ENCODE measurements at places on chromosomes 16 and 17.

GRCh38 chr16:2501946-2502895 is 11.5 kb upstream of the ATP6V0C start:
- no peak for DNase-seq

- DNase-seq, result peak; percentile 50
These were observed 174.8 kb downstream of the PRKCB start for GRCh38 chr16:24010440-24011089.

GRCh38 chr17:7293816-7294613 is 424 bp downstream of the YBX2 start:
- DNase-seq, result no peak

DNA sequence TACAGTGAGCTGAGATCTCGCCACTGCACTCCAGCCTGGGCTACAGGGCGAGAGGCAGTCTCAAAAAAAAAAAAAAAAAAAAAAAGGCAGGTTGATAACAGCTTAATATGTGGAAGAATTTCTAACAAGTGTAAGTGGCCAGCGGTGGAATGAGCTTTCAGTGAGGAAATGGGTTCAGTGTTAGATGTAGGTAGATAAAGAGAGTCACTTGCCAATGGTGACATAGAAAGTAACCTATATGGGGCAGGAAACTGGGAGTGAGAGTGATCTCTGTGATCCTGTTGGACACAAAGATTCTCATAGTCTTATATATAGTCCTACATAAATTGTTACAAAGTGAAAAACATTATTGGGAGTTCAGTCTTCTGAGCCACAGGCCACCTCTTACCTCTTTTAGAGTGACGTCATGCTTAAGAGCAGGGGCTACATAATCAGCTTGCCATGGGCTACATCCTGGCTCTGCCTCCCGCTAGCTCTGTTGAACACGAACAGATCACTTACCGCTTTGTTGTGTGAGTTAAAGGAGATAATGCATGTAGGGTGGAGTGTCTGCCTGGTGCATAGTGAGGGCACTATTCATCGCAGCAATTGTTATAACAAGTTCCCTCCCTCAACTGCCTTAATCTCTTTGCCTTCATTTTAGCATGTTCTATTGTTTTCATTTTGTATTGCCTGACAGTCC is 110.2 kb upstream of the ELAC2 start:
- DNase-seq, result no peak

DNA sequence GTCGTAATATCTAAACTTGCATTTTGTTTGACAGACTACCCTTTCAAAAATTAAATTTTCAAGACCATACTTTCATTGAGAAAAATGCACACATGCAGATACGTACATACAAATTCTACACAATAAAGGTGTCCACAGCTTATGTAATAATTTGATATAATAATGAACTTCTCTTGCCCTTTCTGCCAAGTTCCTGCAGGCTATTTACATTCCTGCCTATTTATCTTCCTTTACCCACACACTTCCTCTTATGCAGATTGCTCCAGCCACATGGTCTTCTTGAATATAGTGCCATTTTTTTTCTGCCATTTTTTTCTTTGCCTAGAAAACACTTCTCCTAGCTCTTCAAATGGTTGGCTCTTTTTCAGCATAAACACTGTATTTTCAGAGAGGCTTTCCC is 826.9 kb upstream of the CDH8 start:
- no peak for DNase-seq

DNA sequence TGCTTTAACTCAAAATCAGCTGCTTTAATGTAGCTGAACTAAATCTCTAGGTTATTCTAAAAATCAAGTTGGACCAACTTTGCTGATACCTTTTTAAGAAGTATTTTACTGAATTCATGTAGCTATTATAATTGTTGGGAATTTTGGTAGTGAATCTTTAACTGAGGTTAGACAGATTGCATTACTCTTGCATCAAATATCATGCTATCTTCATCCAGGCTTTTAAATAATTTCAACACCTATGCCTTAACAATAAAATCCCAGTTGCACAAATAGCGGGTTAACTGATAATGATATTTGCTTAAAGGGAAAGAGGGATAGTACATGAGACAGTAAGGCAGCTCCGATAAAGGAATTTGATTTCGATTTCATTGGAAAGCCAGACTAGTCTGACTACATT is 241.3 kb upstream of the TBX2 start:
- no peak for DNase-seq

DNA sequence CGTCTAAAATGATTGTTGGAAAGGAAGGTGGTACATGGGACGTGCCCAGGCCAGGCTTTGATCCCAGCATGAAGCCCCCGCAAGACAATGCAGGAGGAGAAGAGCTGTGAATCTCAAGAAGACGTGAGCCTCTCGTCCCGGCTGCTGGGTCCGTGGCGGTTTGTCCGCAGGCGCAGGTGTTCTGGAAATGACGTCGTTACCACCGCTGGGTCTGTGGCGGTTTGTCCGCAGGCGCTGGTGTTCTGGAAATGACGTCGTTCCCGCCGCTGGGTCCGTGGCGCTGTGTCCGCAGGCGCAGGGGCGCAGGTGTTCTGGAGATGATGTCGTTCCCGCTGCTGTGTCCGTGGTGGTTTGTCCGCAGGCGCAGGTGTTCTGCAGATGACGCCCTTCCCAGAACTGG is 14.1 kb downstream of the SPG7 start:
- no peak for DNase-seq

GRCh38 chr16:89828870-89829629 is 775 bp downstream of the SPIRE2 start:
- no peak for DNase-seq

DNA sequence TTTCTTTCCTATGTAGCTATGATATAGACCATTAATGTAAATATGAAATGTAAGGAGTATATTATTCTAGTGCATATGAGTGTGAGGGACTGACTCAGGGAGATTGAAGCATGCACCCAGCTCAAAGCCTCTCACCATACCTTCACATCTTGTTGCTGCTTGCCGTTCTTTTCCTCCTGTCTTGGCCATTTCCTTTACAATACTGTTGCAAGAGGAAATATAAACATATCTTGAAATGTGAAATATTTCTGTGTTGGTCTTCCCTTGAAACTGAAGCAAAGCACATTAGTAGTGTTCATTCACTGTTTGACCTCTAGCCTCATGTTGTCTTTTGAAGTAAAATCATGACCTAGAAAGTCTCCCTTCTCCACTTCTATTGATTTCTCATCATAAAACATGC is 46.6 kb downstream of the PHKB start:
- no peak for DNase-seq

GRCh38 chr17:72599891-72600290 is 479.1 kb downstream of the SOX9 start:
- DNase-seq, result no peak

GRCh38 chr17:40901981-40902474 is 17.0 kb upstream of the KRT20 start:
- DNase-seq, result no peak

- DNase-seq, result no peak
These were observed 13.4 kb downstream of the RBBP6 start for GRCh38 chr16:24552705-24553246.

- no peak for DNase-seq
These were observed 583 bp downstream of the ATXN2L start for GRCh38 chr16:28823291-28823872.

GRCh38 chr17:39761861-39762496 is 24.2 kb downstream of the GRB7 start:
- DNase-seq, result no peak

DNA sequence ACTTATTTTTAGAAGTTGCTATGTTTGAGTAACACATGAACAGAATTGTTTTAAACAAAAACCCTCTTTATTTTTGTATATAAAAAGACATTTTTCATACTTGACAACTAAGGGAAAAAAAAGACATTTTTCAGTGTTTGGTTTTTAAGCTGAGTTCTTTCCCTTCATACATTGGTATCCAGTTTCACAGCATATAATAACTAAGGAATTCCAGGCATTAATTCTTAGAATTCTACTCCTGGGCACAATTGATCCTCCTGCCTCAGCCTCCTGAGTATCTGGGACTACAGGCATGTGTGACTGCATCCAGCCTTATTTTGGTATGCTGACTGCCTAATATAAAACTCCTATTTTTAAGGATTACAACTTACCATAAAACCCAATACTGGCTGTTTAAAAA is 8.4 kb downstream of the FBXO47 start:
- no peak for DNase-seq

GRCh38 chr16:76946879-76947278 is 244.1 kb upstream of the MON1B start:
- no peak for DNase-seq

- DNase-seq, result no peak
These were observed 11.1 kb downstream of the CANT1 start for GRCh38 chr17:78998311-78999055.

GRCh38 chr17:58227733-58228132 is 8.7 kb upstream of the MKS1 start:
- DNase-seq, result no peak

- no peak for DNase-seq
These were observed 91.2 kb downstream of the GNAO1 start for GRCh38 chr16:56282451-56282850.

GRCh38 chr17:81221842-81222619 is 734 bp downstream of the CEP131 start:
- DNase-seq, result no peak

GRCh38 chr17:55446581-55447205 is 25.1 kb upstream of the MMD start:
- no peak for DNase-seq

DNA sequence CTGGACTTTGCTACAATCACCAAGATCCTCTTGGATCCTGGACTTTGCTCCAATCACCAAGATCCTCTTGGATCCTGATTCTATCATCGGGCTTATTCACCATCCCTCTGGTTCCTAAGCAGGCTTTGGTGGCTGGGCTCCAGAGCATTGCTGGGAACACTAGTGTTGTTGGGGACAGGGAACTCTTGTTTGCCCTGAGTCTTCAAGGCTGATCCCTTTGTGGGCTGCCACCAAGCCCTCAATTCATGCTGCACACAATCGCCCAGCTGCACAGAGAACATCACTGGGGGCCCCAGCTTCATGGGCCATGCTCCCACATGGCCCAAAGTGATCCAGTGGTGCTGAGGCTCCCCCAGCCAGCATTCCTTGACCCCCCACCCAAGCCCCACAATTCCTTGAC is 88.3 kb downstream of the TMEM132E start:
- no peak for DNase-seq

DNA sequence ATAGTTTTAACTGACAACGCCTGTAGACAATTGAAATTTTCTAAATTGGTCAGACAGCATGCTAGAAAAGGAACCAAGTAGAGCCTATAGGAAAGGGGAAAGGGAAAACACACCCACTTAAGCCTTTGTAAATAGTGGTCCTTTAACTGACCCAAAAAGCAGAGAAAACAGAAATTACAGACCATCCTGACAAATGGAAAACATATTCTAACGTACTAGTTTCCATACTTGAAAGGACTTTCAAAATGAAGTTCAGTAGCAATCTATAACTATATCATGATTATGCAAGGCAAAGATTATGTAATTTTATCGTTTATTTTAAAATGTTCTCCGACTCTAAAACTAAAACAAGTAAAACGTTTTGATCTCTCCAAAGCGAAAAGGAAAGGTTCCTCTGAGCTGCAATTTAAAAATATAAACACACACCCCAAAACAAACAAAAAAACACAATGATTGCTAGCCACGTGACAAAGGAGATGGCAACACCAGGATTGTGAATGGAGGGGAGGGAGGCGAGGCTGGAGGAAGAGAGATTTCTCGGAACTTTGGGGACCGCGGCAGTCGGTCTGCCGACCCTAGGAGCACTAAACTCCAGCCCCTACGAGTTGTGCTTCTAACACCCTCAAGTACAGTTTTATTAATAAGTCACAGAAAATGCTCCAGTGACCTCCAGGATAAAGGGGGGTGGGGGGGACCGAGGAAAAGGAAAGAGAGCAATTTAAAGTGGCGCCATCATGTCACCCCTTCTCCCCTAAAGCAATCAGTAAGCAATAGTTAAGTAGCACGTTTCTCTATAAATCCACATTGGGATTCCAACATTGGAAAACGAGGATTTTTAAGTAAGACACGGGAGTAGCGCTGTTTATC is 1.7 kb downstream of the KANSL1 start:
- no peak for DNase-seq

GRCh38 chr17:69606142-69606800 is 191.8 kb downstream of the MAP2K6 start:
- DNase-seq, result no peak

Data from left renal cortex interstitium (tissue), 4 donors.